Stimulated activated CD4-positive, alpha-beta T cell treated with anti-CD3 and anti-CD28 coated beads, Interleukin-4, amount 100 ng/mL, for 48 hours (primary cell): ENCODE measurements at places on chromosomes 5 and 9.
A peak's percentile ranks its signal among the peaks of the same experiment; 100 is the strongest.

GRCh38 chr5:160390787-160391696 is 8.8 kb downstream of the FAM200C start:
- no peak for DNase-seq

- peak; percentile 13 for DNase-seq
Measured at GRCh38 chr9:76905791-76906646, at the start of gene PRUNE2. TSS of gene PRUNE2 (minus strand) at chr9:76906114. CDS start at chr9:76905963, 151 bp downstream.

GRCh38 chr9:97752274-97752673 is 55.1 kb upstream of the XPA start:
- DNase-seq: no peak

- DNase-seq: no peak
Measured at GRCh38 chr9:110939047-110939446, 99.2 kb downstream of the LPAR1 start.

DNA sequence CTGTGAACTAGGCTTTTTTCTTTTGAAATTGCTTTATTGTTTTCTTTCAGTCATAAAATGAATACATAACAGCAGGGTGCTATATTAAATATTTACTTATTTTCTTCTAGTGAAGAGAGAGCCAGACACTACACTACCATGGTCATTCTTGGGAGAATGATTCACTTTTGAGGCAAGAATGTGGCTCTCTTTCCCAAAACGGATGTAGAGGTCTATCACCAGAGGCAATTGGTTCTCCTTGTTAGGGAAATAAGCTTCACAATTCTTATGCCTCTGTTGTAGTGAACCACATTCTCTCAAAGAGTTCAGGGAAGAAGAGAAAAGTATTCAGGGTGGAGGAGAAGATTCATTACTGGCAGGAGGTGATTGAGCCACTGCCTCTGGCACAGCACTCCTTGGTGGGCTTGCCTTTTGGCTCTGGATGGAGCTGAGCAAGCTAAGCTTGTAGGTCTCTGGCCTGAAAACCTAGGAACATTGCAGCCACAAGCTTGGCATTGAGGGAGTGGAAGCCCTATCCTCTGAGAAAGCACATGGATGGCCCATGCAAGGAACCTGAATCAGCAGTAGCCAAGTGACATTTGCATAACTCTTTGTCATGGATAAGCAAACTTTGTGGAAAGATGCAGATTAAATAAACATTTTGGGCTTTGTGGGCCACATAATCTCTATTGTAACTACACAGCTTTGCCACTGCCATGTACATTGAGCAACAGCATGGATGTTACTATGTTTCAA is 179.0 kb upstream of the TNC start:
- no peak for DNase-seq
